GM03348 (cell line): ENCODE measurements at places on chromosomes 12 and 14.

DNA sequence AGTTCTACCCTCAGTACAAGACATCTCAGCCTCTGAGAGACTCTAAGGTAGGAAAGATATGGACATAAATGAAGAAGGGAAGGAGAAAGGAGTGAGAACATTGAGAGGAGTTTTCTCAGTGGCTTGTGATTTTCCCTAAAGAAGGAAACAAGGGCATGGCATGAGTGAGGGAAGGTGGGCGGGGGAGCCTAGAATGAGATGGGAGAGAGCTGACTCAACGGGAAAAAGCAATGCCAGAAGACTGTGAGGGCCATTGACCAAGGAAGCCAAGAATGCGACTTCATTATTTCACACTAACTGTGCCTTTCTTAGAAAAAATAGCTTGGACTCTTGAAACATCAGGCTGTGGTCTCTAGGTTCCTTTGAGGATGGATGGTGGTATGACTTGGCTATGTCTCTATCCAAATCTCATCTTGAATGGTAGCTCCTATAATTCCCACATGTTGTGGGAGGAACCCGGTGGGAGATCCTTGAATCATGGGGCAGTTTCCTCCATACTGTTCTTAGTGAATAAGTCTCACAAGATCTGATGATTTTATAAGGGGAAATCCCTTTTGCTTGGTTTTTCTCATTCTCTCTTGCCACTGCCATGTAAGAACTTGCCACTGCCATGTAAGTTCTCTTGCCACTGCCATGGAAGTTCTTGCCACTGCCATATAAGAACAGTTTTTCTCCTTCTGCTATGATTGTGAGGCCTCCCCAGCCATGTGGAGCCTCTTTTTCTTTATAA is 279.6 kb downstream of the NUAK1 start:
- DNase-seq, result peak; percentile 33

DNA sequence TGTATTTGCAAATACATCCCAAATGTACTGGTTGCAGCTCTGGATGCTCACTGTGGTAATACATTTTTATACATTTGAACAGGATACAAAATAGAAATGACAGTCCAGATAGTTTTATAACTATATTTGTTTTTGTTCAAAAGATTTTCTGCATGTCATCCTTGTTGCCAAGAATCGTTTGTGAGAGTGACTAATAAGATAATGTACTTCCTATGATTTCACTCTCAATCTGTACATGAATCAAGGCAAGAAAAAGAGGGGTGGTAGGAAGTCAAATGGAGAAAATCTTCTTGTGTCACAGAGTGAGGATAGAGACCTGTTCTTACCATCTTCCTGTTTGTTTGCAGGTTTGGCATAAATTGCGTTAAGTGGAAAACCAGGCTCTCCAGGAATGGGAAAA is 13.9 kb downstream of the ARPC3 start:
- no peak for DNase-seq

DNA sequence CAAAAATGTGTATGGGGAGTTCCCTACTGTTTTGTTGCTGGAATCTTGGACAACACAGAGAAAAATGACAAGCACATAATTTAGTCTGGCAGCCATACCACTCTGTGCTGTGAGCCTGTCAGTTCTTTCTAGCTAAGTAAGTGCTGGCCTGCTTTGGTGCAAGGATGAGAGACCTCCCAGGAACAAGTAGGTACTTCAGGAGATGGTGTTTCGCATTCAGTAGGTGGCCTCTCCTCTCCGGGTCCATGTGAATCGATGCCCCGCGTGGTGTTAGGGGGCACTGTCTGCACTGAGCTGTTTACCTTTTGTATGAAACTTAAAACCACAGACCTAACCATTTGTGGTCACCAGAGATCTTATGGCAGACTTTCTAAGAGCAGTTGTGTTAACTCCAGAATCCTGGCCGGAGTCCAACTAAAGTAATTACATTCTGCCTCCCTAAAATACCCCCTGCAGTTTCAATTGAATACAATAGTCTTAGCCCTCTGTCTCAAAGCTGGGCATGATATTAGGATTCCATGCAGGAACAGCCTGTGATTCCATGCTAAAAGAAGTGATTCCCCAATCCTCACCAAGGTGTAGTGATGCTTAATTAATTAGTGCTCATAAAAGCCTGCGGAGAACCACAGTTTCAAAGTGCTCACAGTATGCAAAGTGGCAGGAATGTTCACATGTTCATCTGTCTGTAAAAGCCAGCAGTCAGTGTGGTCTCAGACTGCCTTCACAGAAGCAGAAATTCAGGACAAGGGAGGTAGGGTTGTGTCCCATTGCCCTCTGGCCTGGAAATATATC is 64.2 kb downstream of the LLPH start:
- DNase-seq, result no peak

DNA sequence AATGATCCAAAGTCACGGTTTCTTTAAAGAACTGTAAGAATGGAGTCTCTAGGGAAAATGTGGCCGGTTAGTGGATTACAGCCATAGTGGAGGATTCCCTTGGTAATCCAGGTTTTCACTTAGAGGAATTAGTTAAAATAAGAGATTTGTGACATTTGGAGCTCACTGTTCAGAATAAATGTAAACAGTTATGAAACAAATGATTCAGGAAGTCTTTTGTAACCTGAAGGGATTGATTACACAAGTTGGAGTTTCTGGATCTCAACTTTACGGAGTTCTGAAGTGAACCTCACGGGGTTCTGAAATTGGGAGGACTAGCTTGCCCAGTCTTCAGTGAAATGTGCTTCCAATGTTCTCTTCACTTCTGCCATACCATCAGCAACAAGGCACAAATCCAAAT is 234.4 kb upstream of the FKBP4 start:
- DNase-seq, result no peak

- DNase-seq, result no peak
Observed at GRCh38 chr14:89481196-89481595, 64.2 kb upstream of the FOXN3 start.
